GM12878 (cell line): ENCODE measurements at places on chromosomes 4 and X.

GRCh38 chr4:148444296-148445070 is 2.3 kb upstream of the NR3C2 start:
- no peak for DNase-seq

GRCh38 chr4:37685161-37685822 is 884 bp downstream of the RELL1 start:
- DNase-seq, result no peak

DNA sequence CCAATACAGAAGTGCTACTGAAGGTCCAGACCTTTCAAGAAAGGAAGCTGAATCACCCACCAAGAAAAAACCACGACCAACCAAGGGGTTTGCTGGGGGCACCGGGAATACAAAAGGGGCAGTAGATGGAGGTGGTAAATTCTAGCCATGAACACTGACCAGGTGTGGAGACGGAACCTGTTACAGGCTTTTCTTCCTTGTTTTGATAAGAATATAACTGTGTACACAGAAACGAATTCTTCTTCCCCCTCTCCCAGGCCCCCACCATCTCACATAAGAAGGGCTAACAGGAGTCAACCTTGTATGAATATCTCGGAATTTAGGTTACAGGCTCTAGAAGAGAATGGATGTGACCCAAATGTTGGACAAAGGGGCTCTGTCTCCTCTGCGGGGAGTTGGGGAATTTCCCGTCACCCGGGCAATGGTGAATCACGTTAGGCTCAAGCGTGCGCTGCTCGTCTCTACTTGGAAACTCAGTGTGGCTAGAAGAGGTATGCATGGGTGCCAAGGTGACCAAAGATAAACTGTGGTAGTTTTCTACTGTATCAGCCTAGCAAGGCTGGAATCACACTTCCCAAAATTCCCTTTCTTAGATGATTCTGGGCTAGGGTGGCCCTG is 87.0 kb downstream of the AFAP1 start:
- no peak for DNase-seq

GRCh38 chr4:24642981-24643547 is 58.7 kb upstream of the DHX15 start:
- no peak for DNase-seq

GRCh38 chr4:124862261-124862660 is 149.7 kb upstream of the ANKRD50 start:
- no peak for DNase-seq

GRCh38 chr4:36267486-36268268 is 13.7 kb upstream of the DTHD1 start:
- DNase-seq, result no peak
